ENCODE measurements at places on chromosomes 5 and 9.

GRCh38 chr5:7837403-7837802, 13.5 kb downstream of the CFAP90 start:
- DNase-seq = no peak

GRCh38 chr5:139745800-139746690, 49.6 kb upstream of the PSD2 start:
- no peak for DNase-seq

- DNase-seq = no peak
These were observed 11.8 kb upstream of the SCGB3A1 start for GRCh38 chr5:180603076-180603594.

DNA sequence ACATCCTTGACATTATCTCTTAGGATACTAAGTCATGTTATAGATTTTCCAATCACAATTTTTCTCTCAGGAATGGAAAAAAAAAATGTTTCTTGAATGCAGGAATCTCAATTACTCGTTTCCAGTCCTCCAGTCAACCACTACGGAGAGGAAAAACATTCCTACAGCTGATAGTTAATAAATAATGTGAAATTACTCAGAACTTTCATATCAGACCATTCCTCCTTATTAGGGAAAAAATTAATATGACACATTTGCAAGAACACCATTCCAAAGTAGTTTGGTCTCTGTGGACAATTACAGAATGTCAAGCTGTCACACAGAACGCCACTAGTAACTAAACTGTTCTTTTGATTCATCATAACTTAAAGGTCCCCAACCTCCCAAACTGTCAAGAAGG, 31.5 kb downstream of the MED27 start:
- no peak for DNase-seq

DNA sequence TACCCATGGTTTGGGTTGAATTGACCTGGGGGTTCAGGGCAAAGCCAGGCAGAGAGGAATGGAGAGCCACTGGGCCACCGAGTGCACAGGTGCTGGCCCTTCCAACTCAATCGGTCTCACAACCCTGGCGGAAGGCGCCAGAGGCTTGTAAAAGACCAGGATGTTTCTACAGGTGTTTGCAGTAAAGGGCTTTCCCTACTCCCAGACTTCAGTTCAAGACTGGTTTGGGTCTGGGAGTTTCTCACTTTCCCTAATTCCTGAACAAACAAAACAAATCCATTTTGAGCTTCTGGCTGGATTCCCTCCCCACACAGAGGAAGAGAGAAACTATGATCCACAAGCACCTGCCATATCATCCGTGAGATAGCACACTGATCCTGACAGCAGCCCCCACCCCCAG, 125.2 kb upstream of the KLF4 start:
- DNase-seq = no peak

DNA sequence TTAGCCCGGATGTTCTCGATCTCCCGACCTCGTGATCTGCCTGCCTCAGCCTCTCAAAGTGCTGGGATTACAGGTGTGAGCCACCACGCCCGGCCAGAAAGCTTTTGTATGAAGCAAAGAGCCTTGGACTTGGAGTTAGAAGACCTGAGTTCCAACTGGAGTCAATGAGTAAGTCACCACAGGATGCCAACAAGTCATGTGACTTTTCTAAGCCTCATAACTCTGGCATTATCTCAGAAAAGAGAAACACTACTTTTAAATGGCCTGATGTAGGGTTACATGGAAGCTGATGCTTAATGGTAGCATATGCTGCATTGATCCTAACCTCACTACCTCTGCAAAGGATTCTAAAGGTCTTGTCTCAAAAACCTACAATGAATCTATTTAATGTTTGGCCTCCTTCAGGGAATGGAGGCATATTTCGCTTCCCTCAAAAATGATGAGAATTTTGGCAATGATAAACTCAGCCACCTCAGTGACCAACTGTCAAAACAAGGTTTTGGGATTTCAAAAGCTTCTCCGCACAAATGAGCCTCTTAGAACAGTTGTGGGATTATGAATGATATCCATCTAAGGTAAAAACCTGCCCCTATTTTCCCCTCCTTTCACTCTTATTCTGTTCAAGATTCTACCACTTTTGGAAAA, 236.8 kb downstream of the ACTL7B start:
- DNase-seq = no peak

Data from NCI-H1092 (cell line).